Anterior cingulate cortex (tissue), 58 donors: ENCODE measurements at places on chromosomes 16 and 17.
A peak's percentile ranks its signal among the peaks of the same experiment; 100 is the strongest.

- no peak for DNase-seq
These were observed 48.1 kb downstream of the MYO1D start for GRCh38 chr17:32828822-32829221.

DNA sequence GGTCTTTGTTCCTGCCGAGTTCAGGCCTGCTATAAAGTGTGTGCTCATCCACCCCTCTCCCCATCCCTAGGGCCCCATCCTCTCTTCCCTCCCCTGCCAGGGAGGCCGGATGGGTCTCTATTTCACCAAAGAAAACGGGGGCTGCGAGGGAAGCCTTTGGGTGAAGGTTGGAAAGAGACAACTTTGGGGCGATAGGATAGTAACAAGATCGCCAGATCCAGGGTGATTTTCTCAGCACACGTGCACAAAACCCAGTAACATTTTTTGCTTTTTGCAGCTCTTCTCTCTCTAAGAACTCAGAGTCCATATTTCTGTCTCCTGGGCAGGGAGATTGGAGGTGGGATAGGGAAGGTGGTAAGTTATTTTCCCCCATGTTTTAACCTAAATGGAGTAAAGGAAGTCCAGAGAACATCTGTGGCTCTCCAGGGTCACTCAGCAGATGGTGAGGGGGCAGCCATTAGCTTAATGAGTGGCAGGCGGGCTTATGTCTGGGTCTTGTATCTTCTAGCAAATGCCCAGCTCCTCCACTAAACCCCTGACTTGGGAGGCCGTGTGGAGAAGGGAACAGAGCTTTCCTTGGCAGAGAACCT, 6.9 kb downstream of the CCR7 start:
- no peak for DNase-seq

GRCh38 chr16:79021991-79022630, 578.4 kb downstream of the MAF start:
- DNase-seq = no peak

DNA sequence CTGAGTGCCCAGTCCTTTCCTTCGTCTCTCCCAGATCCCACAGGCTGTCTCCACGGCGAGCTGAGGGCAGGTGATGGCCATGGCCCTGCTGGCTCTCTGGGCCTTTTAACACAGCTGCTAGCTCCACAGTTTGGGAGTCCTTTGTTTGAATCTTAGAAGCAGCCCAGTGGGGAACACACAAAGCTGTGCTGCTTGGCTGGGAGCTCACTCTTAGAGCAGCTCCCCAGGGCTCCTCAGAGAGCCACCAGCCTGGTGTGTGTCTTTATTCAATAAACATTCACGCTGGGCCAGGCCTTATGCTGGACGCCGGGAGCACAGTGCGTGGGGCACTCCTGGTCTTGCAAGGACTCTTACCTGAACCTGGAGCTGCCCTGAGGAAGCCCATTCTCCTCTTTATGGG, 29.7 kb downstream of the WNT3 start:
- DNase-seq = no peak

- no peak for DNase-seq
These were observed 77.0 kb downstream of the CDH11 start for GRCh38 chr16:65044873-65045272.

DNA sequence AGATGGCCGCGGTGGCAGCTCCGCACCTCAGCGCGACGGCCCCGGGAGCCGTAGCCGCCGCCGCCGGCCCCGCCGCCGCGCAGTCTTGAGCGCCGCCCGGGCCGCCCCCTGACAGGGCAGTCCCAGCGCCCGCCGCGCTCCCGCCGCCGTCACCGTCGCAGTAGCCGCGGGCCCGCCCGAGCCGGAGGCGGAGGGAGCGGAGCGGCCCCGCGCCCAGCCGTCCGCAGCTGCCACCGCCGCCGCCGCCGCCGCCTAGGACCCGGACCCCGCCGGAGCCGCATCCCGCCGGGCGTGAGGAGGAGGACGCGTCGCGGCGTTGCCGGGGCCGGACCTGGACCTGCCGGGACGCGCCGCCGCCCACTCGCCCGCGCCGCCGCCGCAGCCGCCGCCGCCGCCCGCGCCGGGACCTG, 218 bp downstream of the TNRC6C start:
- no peak for DNase-seq

DNA sequence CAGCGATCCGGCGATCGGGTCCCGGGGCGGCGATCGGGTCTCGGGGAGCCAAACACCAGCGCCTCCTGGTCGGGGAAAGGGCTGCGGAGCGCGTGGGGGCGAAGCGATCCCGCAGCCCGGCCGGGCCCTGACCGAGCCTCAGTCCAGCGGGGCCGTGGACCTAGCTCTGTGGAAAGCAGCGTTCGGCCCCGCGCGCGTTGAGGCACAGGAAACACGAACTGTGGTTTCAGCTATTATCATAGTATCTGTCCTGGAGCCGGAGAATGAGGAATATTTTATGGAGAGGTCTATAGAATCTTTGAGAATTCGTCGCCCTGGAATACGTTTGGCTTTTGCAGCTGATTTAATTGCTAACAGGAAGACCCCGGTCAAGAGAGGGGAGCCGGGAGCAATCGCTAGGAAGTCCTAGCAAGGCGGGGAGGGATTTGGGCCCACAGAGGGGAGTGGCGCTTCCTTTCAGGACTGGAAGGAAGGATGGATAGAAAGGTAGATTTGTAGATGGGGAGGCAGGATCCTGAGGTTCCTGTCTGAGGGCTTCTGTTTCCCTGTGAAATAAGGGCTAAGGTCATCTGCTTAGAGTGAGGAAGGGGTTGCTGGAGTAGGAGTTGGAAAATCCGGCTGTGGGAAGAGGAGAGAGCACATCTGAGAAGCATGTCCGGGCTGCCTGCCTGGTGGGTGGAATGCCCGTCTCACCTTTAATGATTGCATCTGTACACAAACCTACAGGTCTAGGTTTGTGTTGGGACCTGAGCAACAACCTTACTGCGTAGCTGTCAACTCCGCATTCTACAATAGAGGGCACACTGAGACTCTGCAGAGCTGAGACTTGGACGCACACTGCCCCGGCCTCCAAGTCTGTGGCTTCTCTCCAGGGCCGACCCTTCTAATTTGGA, 770 bp downstream of the CCNF start:
- no peak for DNase-seq

DNA sequence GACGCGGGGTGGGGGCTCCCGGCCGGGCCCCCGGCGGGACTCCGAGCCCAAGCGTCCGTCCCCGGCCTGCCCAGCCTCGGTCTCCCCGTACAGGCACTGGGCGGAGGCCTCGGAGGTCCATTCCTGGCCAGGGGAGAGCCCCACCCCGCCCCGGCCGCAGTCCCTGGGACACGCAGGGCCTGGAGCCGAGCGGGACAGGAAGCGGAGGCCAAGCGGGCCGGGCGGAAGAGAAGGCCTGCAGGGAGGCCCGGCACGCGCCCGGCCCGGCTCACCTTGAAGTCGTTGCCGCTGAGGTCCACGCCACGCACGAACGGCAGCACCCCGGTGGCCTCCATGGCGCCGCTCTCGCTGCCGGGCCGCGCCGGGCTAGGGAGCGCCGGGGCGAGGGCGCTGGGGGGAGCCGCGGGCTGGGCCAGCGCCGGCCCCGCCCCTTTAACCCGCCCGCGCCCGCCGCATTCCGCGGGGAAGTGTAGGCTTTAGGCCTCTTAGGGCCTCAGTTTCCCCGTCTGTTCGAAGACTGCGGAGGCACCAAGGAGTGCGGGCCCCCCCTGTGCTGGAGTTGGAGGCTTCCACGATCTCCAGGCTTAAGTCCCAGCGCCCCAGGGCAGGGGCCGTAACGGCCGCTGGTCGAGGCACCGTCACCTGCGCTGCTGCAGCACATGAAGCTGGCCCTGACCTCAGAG, at the start of gene FLII:
Gene FLII (minus strand): TSS at position 383 of the 683 bp plus-strand sequence. CDS start 48 bp downstream, at position 335.
- DNase-seq = peak; percentile 47

DNA sequence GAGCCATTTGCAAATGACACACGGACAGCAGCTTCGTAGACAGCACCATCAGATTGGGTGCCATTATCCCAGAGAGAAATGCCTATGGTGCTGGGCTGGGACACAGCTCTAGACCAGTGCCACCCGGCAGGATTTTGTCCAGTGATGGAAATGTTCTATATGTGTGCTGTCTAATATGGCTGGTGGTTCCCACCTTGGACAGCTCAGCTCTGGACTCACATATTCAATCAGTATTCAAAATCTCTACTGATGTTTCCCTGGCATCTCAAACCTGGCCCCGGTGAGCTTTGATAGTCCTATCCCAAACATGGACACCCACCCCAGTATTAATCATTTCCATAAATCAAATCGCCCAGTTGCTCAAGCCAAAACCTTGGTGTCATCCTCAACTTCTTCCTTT, 23.0 kb downstream of the FA2H start:
- no peak for DNase-seq

DNA sequence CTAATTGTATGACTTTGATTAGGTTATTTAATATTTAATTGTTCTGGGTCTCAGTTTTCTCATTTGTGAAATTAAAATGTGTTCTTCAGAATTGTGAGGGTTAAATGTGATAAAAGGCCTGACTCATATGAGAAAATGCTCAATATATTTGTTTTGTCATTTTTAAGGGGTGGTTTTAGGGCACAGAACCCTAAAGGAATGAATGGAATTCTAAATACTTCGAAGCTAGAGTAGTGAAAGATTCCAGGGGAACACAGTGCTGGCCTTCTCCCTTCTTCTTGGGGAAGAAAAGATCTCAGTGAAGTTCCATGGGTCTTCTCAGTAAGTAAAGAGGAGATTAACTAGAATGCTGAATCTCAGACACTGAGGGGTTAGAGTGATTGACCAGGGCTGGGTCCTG, 3.9 kb upstream of the SMPD3 start:
- no peak for DNase-seq

DNA sequence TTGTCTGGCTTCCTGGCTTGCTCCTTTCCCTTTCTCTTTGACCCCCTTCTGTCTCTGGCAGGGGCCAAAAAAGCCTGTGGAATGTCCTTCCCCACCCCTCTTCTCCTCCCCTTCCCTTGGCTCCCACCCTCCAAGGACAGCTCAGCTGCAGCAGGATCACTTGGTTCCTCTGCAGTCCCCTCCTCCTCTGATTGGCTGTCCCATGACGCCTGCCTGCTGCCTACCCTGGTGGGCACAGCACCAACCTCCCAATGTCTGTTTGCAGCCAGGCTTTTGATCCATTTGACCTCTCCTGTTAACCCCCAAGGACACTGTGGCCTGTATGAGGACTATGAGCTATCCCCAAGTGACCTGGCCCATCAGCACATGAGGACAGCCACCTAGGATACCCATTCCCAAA, 14.8 kb upstream of the MTMR4 start:
- peak; percentile 17 for DNase-seq

- no peak for DNase-seq
These were observed 6.0 kb upstream of the MRPL38 start for GRCh38 chr17:75910699-75911098.

DNA sequence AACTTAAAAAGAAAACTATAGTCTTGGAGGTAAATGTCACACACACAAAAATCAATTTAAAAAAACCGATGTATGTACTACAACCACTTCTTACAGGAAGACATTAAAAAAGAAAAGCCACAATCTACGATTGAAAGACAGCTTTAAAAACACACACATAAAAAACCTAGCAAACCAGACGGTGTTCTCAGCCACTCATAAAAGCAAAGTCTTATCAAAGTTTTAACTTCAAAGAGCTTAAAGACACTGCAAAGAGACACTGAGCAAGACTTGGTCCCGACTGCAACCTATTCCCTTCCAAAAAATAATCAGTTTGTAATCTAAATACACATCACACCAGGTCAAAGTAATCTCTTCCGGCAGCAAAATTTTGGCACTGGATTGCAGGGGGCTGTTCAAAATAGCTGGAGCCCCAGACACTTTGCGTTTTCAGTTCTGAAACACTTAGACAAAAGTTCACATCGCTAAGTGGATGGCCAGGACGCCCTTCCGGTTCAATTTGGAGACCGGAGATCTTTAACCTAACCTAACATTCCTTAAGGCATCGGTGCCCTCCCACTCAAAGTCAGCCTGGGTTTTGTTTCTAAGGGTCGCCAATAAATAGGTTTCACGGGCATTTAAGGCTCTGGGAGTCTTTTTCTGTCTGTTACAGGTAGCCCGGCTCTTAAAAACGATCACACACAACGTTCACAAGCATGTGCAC, 2.6 kb downstream of the ZCCHC14 start:
- no peak for DNase-seq

DNA sequence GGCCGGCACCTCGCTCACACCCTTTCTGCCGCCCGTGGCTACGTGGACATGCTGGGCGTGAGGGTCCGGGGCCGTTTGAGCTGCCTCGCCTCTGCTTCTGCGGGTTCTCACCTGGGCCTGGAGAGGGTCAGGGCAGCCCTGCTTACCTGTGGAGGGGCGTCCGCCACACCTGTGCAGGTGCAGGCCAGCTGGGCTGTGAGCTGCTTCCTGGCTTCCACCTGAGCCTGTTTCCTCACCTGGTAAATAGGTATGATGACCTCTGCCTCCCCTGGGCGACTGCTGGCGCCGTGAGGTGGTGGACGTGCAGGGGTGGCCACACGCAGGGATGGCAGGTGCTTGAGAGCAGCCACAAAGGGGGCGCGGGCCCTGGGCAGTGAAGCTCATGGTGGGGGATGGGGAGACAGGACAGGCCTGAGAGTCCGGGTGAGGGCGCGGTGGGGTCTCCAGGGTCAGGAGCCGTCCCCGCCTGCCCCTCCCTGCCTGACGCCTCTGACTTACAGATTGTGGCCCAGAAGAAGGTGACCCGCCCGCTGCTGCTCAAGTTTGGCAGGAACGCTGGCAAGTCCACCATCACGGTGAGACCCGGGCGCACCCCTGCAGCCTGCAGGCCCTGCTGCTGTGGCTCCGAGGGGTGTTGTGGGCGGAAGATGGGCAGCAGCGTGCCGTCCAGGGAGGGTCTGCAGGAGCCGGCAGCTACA, 7.8 kb downstream of the CPNE7 start:
- no peak for DNase-seq

DNA sequence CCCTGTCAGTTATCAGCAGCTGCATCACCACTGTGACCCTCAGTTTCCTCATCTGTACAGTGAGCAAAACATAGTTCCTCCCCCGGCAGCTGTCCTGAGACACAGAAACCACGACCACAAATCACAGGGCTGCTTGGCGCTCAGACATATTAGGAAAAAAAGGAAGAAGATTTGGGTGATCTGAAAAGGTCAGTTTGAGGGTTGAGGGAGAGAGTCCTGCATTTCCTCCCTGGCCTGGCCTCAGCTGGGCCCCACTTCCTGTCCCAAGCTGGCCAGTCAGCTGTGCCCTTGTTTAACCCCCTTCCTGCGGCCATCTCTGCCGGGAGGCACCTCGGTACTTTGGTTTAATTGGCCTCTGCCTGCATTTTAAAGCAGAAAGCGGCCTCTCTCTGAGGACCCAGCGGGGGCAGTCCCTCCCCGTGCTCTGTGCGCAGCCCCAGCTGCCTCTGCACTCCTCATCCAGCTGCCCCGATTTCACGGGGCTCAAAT, 24.0 kb upstream of the CIBAR2 start:
- DNase-seq = peak; percentile 12
